ENCODE measurements at places on chromosomes 6 and 20.

DNA sequence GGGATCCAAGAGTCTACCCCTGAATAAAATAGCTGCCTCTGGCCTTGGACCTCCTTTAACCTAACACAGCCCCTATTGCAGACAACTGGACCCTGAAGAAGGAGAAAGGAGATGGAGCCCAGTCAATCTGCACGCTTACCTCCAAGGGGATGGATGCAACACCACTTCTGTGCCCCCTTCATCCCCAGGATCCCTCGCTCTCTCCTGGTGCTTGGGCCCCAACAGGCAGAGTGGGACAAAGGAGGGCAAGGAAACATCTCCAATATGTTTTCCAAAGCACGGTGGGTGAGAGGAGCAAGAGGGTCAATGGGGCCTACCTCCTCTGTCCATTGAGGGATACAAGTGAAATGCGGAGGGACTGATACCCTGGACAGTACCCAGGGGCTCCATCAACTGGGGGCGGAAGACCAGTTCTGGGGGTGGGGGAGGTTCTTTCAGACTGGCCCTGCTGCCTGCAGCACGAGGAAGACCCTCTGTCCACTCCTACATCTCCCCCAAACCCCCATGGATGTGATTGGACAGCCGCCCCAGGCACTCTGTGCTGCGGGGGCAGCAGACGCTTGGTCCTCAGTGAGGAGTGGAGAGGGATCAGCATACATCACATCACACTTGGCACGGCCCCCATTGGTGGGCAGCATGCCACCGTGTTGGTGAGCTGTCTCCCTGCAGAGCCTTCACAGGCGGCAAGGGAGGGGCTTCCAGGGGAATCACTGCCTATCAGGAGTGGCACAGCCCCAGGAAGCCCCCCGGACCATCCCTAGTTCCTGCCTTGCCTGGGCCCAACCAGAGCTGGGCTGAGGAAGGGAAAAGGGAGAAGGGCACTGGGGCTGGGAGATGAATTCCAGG, 70.6 kb downstream of the MRPL14 start:
- DNase-seq, result peak; percentile 77

GRCh38 chr20:63128367-63128766, 87.6 kb downstream of the YTHDF1 start:
- no peak for DNase-seq

DNA sequence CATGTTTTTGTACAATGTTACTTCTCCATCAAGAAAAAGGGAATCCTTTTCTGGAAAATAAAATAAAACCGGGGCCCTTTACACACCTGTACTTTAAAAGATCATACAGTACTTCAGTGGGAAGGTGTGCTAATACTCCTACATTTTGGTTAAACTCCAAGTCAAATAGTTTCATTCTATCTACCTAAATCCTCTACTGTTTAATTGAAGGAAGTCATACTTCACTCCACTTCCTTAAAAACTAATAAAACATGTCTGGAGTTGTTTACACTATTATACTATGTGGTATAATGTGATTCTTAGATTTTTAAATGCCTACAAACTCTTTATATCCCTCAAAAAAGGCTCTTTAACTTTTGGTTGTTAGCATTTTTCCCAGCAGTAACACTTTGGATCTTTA, 18.6 kb upstream of the HBS1L start:
- no peak for DNase-seq

DNA sequence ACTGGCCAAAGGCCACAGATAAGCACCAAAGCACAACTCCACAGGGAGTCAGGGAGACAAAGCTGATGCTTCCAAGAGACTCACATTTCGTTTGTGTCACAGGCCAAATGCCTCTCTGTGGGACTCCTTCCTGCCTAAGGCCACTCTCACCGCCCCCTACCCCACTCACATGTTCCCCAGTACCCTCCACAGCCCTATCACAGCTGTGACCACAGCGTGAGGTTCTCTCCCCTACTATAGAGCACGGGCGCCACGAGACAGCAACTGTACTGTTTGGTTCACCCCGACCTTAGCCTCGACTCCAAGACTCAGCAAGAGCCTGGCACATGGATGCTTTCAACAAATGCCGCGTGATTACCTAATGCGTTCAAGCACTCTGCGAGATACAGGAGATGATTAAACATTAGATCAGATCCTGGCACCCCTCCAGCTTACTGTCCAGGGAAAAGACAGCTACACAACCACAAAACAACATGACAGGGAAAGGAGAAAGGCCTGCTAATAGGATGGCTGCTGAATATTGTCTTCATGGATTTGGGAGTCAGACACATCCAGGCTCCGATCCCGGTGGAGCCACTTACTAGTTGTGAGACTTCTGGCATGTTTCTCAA, 105.5 kb downstream of the AGPAT4 start:
- DNase-seq, result peak; percentile 87

Measured in lung microvascular endothelial cell (primary cell).